A673 (cell line): ENCODE measurements at places on chromosomes 7 and 10.

- DNase-seq, result no peak
Measured at GRCh38 chr10:129694691-129695243, 227.7 kb downstream of the MGMT start.

- DNase-seq, result no peak
Measured at GRCh38 chr7:40475681-40475982, 340.8 kb downstream of the SUGCT start.

DNA sequence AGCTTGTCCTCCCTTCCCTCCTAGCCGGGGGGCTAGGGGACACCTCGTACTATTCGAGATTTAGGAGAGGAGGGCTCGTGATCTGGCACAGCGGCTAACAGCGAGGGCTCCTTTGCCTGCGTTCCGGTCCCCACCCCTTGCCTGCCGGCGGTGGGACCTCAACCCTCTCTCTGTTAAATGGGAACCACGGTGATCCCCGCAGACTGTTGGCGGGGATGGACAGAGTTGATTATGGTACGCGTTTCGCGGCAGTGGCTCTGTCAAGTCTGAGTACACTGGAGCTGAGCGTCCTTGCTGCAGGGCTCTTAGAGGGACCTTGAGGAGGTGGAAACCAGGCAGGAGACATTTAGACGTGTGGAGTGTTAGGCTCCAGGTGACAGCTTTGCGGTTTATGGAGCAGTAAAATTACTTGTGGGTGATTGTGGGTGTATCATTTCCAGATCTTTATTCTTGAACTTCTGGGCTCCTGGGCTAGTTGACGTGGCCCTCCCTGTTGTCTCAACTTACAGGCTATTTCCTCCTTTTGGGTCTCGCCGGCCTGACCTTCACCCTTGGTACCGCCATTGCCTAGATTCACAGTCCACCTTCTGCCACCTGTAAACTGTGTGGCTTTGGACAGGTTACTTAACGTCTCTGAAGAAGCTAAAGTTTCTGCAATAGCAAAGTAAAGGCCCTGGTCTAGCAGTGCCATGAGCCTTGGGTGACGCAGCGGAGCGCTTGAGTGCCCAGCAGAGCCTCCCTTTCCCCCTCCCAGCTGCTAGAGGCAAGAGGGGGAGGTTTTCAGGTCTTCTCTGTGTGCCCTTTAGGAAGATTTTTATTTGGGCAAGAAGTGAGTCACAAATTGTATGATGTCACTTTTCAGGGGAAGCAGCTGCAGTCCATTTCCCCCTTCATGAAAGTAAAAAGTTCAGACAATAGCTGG, 739 bp downstream of the CASP7 start:
- peak; percentile 60 for DNase-seq

- no peak for DNase-seq
Measured at GRCh38 chr10:103501186-103501585, 7.7 kb downstream of the NEURL1 start.

GRCh38 chr7:2646680-2647571, 15.1 kb downstream of the TTYH3 start:
- no peak for DNase-seq

- no peak for DNase-seq
Measured at GRCh38 chr10:101887775-101888174, 44.2 kb upstream of the KCNIP2 start.

GRCh38 chr7:144534196-144534595, 130.7 kb upstream of the NOBOX start:
- no peak for DNase-seq

GRCh38 chr7:73739387-73739767, 775 bp upstream of the ABHD11 start:
- DNase-seq, result no peak

DNA sequence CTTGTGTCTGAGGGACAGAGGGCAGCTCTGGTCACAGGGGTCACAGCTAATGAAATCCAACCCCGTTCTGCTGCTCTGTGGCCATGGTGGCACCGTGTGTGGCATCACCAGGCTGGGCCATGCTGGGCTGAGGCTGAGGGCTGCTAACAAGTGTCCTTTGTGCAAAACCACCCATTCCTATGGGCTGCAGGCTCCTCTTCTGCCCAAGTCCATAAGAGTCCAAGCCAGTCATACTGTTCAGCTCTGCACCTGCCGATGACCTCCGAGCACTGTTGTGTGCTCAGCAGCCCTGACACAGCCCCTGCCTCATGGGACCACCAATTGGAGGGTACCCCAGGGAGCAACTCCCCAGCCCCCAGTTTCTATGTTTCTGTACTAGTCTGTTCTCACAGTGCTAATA, 133.1 kb downstream of the WDR11 start:
- DNase-seq, result no peak

DNA sequence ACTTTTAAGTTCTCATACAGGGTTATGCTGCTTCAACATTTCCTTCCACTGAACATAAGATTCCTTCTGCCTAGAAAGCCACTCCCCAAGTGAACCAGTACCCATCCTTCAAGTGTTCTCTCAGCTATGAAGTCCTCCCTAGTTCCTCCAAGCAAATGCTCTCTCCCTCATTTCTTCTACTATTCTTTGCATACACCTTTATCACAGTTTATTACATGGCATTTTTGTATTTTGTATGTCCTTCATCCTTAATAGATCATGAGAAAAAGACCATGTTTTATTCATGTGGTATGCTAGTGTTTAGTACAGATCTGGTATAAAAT, 1.9 kb downstream of the SYPL1 start:
- peak; percentile 20 for DNase-seq

- DNase-seq, result no peak
Measured at GRCh38 chr10:107159871-107160270, 4.6 kb downstream of the SORCS1 start.

DNA sequence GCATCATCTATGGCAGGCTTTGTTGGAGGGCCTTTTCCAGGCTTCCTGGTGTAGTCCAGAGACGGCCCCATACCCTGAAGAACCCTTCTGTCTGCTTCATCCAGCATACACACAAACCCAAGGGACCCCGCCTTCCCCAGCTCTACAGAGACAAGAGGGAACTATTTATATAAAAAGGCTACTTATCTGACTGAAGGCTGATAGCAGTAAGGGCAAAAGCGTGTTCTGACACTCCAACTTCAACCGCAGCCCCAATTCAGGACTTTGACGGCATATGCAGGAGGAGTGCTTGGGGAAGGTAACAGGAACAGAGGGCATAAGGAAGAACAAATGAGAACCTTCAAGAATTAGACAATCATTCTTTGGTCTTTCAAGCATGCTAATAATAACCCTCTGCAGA, 21.0 kb downstream of the GNA12 start:
- no peak for DNase-seq

DNA sequence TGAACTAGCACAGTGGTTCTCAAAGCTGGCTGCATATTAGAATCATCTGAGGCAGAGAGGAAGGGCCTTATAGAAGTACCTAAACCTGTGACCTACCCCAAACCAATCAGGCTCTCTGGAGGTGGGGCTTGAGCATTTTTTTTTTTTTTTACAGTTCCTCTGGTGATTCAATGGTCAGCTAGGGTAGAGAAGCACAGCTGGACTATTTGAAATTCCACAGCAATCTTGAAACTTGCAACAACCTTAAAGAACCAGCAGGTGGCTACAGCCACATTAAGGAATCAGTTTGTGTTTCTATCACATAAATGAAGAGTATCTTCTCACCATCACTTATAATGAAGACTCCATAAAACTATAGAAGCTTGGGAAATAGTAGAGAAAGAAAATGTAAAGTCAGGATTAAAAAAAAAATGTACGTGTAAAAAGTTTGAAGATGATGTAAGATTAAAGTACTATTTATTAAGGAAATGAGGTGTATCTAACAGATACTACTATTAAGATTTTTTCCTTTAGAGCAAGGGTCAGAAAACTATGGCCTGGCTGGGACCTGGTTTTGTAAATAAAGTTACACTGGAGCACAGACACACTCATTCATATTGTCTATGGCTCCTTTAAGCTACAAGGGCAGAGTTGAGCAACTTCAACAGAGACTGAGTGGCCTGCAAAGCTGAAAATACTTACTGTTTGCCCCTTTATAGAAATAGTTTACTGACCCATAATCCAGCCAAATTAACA, 3.8 kb downstream of the RTKN2 start:
- DNase-seq, result peak; percentile 77

- DNase-seq, result no peak
Measured at GRCh38 chr10:130928306-130928705, 383.2 kb downstream of the TCERG1L start.

DNA sequence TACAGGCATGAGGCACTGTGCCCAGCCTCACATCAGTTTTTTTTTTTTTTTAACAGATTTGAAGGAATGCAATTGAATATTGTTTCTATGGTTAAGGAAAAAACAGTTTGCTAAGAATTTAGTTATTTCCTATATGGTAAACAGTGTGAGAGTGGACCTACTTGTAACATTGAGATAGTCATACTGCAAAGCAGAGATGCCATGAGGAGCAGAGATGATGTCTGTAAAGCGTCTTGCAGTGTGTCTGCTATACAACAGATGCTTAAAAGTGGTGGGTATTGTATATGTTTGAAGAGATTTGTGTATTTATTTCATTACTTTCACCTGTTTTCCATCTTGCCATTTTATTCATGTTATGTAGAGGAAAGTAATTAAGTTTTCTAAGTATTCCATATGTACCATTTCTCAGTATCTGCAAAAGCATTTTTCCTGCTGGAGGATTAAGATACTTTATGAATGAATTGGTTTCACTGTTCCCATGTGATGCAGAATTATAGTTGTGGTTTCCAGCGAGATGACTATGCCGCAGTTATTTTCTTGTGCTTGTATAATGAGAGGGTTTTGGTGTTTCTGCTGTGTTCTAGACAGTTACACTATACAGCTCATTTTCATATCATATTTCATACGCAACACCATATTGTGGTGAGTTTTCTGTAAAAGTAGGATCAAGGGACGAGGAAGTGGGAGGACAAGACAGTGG, 26.6 kb downstream of the TET1 start:
- DNase-seq, result no peak

- no peak for DNase-seq
Measured at GRCh38 chr10:96673318-96674099, 46.8 kb downstream of the PIK3AP1 start.

DNA sequence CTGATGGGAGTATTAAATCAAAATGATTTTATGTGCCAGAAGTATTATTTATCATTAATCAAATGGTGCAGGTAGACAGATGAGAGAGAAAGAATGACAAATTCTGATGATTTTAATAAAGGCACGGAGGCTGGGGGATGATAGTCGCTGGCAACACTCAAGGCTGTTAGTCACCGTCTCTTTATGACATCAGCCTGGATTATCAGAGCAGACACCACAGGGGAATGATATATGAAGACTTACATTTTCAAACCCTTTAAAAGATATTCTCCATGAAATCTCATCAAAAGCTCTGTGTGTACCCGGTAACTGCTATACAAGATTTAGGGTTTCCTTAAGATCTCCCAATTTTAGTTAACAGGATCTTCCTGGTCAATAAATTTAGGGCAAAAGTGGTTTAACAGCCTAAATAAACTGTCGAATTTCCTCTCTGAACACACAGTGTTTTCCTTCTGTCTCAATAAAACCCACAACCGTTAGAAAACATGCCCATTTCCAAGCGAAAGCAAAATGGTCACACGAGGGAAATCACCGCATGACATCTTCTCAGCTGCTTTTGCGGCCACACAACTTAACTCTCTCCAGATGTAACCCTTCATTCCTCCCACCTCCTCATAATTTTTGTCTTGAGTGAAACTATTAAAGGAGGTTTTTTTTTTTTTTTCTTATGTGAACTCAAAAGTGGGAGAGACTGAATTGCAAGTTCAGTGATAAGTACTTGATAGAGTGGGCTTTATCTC, 133.2 kb upstream of the FAM171A1 start:
- DNase-seq, result peak; percentile 39
